ENCODE measurements at places on chromosomes 1 and 21.

DNA sequence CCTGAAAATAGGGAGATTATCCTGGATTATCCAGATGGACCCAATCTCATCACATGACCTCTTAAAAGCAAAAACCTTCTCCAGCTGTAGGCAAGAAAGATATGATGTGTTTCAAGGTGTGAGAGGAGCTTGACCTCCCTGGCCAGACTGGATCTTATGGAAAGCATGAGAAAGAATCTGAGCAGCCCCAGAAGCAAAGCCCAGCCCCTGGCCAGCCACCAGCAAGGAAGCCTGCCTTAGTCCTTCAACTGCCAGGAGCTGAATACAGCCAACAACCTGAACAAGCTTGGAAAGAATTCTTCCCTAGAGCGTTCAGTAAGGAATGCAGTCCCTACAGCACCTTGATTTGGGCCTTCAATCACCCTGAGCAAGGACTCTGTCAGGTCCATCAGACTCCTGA is 375.0 kb upstream of the CHRM3 start:
- ATAC-seq, result no peak

GRCh38 chr1:31788825-31789256 is 24.7 kb upstream of the ADGRB2 start:
- ATAC-seq, result peak; percentile 40

DNA sequence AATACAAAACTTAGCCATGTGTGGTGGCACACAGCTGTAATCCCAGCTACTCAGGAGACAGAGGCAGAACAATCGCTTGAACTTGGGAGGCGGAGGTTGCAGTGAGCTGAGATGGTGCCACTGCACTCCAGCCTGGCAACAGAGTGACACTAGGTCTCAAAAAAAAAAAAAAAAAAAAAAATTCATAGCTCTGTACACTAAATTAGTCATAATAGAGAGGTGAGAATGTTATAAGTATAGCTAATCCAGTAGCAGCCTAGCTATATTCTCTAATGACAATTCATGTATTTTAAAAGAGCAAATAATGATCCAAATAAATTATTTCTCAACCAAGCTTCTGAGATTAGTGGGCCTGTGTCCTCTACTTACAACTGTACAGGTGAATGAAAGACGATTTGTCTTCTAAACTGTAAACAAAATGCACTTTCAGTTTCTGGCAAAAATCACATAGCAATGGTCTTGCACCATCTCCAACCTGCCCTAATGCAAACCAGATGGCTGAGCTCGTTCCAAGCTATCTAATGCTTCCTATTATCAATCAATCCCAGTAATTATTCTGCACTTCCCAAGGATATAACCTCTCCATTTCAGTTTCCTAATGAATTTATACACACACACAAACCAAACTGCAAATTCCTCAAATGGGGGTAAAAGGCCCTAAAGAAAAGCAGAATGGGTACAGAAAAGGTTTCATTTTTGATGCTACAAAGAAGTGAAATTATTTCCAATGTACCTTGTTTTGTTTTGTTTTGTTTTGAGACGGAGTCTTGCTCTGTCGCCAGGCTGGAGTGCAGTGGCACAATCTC is 56.5 kb downstream of the GATAD2B start:
- no peak for ATAC-seq

DNA sequence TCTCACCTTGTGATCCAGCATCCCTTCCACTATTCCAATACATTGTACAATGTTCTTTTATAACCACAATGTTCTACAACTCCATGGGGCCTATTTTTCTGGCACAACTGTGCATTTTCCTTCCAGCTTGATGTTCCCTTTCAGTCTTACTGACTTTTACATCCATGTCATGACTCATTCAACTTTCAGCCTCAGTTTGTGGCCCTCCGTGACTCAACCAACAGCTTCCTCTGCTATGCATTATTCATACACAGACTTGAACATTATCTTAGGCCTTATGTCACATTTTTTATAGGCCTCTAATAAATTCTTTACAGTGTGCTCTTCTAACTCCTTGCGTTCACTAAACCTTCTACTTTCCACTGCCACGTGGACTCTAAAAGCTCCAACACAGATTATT is 119.4 kb upstream of the PRMT6 start:
- peak; percentile 56 for ATAC-seq

- ATAC-seq, result peak; percentile 50
Measured at GRCh38 chr1:151534662-151535278, 5.3 kb upstream of the TUFT1 start.

DNA sequence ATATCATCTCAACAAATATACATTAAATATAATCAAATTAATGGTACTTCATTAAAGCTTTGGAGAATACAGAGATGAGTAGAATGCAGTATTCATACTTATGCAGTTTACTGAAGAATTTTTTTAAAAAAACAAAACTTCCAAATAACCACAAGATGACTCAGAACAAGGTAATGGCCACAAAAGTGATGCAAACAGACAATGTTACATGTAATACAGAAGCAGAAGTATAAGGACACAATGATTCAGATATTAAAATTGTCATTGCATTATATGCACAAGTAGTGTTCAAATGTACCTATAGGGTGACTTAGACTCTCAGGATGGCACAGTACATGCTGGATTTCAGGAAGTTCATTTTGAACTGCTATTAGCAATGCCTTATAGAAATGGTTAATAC is 227.2 kb upstream of the ST6GALNAC5 start:
- ATAC-seq, result no peak
